Testis (tissue), 5 donors: ENCODE measurements at places on chromosomes 11 and 22. TPM values are rescaled to one million over a fixed set of nuclear protein-coding genes. Genes with fewer than 3 reads are reported as not detected.

Gene SGSM1
- total RNA-seq = 8.4 TPM

Gene OPCML
- 0.62 TPM for total RNA-seq

Gene SERPING1
- 113 TPM for total RNA-seq

Gene MUC2
- 0.47 TPM for total RNA-seq

Gene MMP3
- total RNA-seq = not detected

Gene ZP1
- 4.0 TPM for total RNA-seq

Gene NRGN
- 3.0 TPM for total RNA-seq
